ENCODE measurements at places on chromosomes 12 and 14.
A peak's percentile ranks its signal among the peaks of the same experiment; 100 is the strongest.

DNA sequence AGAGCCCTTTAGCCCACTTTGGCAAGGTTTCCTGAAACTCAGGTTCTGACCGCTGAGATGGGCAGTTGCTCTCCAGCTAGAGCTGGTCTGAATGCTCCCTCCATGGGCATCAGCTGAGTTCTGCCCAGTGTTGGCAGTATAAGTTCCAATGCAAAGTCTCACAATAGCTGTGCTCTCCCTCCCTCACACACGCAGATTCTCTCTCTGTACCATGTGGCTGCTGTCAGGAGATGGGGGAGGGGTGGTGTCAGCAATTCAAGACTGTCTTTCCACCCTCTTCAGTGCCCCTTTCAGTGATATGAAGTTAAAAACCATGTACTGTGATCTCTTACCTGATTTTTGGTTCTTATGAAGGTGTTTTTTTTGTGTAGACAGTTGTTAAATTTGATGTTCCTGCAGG is 164.3 kb upstream of the PLEKHA5 start:
- DNase-seq = no peak

- DNase-seq = no peak
Observed at GRCh38 chr12:110760204-110760609, 17.5 kb upstream of the PPP1CC start.

DNA sequence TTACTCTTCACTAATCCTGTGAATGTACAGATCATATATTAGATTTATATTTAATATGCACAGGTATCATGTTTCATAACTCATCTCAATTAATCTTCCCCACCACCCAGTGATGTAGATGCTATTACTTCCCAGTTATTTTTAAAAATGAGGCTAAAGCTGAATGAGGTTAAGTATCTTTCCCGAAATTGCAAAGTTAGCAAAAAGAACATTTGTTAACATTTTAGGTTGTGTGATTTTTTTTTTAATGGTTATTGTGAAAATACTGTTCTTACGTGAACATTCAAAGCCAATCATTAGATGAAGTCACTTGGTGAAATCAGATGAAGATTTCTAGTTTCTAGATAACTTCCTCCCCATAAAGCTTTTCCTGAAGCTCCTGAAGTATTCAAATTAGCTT is 186.9 kb upstream of the PLEKHA5 start:
- DNase-seq = no peak

GRCh38 chr14:50403419-50403818 is 6.7 kb upstream of the CDKL1 start:
- DNase-seq = no peak

- no peak for DNase-seq
Observed at GRCh38 chr12:78145398-78145797, 314.7 kb downstream of the NAV3 start.

DNA sequence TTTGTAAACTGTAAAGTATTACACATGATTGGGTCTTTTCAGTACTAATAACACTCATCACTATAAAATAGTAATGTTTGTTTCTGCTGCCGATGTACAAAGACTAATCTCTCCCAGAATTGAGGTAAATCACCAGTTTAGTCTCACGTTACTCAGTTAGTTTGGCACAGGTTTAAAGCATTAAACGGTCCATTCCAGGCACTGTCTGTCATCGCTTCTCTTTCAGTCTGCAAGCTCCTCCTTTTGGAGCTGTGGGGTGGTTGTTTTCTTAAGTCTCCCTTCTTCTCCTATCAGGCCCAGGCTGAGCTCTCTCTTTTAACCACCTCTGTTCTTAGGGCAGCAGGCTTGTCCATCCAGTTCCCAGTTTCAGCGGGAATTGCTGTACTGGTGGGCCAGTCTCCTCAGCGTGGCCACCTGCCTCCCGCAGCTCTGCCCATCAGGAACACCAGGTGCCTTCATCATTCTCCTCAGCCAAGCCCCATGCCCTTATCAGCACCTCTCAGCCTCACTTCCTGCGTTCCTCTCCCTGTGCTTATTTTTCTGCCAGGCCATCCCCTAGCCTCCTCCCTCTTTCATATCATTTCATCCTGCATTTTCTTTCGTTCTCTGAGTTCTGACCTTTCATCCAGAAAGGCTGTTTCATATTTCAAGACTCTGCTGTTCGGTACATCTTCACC is 149.0 kb downstream of the TGFB3 start:
- no peak for DNase-seq

- no peak for DNase-seq
Observed at GRCh38 chr12:70555081-70555480, 82.1 kb downstream of the PTPRB start.

GRCh38 chr14:76829013-76829365 is 2.8 kb downstream of the LRRC74A start:
- DNase-seq = no peak

- DNase-seq = no peak
Observed at GRCh38 chr14:30129807-30130206, 202.2 kb upstream of the PRKD1 start.

- no peak for DNase-seq
Observed at GRCh38 chr14:70858641-70859040, 48.6 kb upstream of the PCNX1 start.

DNA sequence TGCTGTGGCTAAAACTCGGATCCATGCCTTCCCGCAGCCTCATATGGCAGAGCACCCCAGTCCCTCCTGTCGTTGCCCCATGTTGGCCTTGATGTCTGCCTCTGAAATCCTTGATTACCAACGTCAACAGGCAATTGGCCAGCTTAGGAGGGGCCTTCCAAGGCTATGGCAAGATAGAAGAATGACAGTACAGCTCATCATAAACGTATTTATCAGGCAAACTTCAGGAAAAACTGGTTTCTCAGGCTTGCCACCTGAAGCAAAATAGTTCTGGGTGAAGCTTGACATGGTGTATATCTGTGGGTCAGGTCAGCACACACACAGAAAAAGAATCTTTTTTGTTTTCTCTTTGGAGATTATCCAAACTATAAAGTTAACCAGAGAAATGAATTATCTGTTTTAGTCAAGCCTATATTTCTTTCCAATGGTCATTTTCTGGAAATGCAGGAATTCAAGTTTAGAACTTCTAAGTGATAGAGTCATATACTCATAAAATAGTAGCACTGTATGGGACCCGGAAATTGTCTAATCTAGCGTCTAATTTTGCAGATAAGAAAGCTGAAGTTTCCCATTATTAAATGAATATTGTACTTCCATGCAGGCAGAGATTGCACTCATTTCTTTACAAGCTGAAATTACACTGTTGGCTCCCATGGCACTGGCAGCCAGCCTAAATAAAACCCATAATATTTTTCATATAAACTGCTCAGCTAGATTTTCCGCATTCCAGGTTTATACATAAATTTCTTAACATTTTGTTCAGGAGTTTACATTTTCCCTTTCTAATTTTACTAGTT is 24.4 kb upstream of the DUSP16 start:
- no peak for DNase-seq

DNA sequence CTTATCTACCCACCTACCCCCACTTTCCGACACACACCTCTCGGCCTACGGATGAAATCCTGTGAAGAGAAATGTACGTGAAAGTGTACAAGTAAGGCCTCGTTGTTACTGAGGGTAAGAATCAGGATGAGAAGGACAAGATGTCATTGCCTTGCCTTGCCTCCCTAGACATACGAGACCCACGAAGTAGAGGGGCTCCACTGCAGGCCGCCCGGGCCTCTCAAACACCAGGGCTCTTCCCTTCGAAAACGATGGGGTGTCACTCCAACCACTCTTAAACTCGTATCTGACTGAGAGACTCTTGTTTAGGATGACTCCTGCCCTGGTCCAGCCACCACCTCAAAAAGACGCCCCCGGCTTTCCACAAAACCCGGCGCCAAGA is 498 bp downstream of the RACGAP1 start:
- no peak for DNase-seq

DNA sequence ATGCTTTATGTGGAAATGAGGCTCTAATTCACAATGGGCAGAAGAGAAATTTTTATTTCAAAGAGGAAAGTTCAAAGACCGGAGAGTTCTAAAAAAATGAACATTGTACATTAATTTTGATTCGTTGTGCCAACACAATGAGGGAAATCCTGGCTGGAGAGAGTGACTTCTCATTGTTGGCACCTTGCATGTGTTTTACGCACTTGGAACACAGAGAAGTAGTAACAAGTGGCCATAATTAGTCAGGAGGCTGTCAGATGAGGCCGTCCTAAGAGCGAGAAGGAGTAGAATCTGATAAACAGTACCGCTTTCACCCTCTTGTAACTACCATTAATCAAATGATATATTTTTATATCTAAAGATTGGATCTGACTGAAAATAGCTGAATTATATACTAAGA is 6.9 kb downstream of the LMO3 start:
- no peak for DNase-seq

DNA sequence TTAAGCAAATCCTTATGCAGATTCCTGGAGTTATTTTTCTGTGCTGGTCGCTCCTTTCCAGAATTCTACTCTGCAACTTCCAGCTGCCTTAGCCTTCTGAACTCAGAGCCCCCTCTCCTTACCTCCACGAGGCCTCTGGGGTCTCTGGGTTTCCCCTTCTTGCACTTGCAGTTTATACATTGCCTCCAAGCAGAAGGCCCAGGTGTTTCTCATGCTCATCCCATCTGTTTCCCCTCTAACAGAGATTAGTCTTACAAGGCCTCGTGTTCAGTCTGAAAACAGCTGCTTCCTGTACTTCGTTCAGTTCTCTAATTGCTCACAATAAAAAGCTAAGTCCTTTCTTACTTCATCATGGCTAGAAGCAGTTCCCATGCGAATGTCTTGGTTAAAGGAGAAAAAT is 134.4 kb upstream of the FGD4 start:
- no peak for DNase-seq

DNA sequence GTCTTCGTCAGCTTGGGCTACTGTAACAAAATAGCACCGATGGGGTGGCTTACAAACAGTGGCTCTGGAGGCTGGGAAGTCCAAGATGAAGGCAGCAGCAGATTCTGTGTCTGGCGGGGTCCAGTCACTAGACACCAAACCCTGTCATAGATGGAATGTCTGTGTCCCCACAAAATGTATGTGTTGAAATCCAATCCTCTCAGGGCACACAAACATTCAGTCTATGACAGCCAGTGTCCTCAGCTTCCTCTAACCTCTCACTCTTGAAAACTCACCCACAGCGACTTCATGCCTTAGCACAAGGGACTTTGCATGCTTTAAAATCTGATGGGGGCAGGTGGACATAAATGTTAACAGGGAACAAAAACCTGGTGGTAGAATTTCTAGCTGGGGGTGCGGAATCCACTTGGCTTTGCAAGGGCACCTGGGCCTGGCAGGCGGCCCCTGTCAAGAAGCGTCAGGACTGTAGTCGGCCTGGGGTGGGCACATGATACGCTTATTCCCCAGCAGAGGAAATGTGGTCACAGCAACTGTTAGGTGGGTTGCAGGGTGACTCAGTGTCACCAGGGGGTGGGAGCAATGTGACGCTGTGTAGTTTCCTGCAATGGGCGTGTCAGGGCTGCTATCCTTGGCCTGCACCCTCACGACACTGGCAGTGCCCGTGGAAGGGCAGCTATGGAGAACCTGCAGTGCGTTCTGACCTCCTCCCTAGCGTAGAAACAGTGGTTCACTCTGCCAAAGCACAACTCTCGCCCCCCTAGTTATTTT is 17.7 kb downstream of the RIN3 start:
- peak; percentile 95 for DNase-seq

- DNase-seq = peak; percentile 28
Observed at GRCh38 chr14:76763096-76764041, 2.1 kb downstream of the VASH1 start.

DNA sequence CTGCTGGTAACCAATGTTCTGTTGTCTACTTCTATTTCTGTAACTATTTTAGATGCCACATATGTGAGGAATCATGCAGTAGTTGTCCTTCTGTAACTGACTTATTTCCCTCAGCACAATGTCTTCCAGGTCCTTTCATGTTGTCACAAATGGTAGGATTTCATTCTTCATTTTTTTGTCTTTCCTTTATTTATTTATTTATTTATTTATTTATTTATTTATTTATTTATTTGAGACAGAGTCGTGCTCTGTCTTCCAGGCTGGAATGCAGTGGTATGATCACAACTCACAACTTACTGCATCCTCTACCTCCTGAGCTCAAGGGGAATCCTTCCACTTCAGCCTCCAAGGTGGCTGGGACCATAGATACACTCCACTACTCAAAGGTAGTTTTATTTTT is 288.2 kb downstream of the PPFIA2 start:
- DNase-seq = no peak

- DNase-seq = no peak
Observed at GRCh38 chr12:106205208-106206069, 42.4 kb downstream of the CKAP4 start.

DNA sequence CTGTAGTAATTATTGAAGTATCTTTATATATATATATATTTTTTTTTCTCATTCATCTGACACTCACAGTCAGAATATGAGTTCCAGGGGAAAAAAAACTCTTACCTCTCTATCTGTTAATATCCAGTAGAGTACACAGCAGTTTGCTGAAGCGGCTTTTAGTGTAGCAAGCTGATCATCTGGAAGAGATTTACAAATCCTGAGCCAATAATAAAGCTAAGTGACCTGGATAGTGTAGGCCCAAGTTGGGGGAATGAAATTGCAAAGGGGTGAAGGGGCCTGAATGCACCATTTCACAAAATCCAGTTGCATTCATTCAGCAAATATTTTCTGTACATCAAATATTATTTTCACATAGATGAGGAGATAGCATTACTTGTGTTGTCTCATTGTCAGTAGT is 234.6 kb upstream of the FLRT2 start:
- no peak for DNase-seq

GRCh38 chr12:59927032-59927431 is 331.2 kb downstream of the SLC16A7 start:
- no peak for DNase-seq

- DNase-seq = no peak
Observed at GRCh38 chr14:49766839-49767238, 1.1 kb upstream of the KLHDC2 start.

- DNase-seq = no peak
Observed at GRCh38 chr12:89988188-89988915, 279.7 kb upstream of the ATP2B1 start.

DNA sequence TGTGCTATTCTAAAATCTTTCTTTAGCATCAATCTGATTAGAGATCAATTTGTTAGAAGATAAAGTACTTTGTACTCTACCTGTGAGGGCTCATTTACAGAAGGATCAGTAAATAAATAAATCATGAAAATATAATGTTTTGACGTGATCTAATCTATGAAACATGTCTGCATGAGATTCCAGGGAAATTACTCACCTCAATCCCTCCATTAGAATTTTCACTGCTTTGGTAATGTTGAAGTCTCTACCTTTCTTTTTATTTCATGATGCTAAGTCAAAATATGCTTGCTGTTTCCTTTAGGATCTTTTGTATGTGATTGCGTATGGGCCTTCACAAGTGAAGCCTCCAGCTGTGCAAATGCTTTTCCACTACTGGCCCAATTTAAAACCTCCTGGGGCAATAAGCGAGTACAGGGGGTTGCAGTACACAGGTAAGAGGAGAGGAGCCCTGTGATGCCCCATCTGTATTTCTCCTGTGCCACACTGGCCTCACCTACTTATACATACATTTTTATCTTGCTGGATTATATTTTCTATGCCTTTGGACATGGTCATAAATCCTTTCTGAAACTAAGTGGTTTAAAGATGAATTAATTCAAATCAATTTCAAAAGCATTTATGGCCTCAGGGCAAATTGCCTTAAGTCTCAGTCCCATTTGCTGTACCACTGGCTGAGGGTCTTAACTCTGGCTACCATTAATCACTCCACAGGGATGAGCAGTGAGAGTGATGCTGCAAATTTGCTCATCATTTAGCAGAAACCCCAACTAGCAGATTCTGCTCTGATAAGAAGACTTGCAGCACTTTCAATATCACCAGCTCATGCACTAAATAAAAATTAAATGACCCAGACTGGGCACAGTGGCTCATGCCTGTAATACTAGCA is 66.4 kb downstream of the UNC79 start:
- no peak for DNase-seq

GRCh38 chr12:106145539-106146447 is 7.0 kb upstream of the NUAK1 start:
- no peak for DNase-seq
